NCI-H446 treated with DMSO at 0.1 percent for 48 hours (cell line): ENCODE measurements at places on chromosomes 11 and 22.
A peak's percentile ranks its signal among the peaks of the same experiment; 100 is the strongest.

DNA sequence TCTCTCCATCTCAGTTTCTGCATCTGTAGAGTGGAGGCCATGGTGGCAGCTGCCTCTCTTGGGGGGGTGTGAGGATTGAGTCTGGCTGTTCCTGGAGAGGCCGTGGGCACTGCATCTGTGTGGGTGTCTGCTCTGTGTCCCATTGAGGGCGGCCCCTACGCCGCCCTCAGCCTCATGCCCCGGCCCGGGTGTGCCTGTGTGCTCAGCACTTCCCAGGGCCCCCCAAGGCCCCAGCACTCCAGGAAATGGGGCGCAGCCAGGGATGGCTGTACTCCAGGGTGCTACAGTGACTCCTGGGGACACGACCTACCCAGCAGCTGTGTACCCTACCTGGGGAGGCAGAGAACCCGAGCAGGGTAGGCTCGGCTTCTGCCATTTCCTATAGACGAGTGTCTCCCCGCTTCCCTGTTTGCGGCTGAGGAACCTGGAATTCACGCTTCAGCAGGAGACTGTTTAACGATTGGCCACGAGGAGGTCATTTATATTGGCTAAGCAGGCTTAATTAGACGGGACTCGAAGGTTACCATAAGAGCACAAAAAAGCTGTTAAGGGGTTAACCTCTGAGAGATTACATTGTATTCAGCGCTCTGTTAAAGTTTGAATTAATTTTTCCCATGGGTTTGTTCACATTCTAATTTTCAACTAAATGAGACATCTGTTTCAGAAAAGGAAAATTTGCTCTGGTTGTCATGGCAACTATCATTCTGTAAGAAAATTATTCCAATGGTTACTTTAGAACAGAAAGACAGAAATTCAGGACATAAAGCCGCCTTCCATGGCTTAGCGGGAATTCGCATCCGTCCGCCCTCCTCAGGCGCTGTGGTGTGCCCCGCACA, 76.4 kb downstream of the MPPED1 start:
- DNase-seq: no peak

DNA sequence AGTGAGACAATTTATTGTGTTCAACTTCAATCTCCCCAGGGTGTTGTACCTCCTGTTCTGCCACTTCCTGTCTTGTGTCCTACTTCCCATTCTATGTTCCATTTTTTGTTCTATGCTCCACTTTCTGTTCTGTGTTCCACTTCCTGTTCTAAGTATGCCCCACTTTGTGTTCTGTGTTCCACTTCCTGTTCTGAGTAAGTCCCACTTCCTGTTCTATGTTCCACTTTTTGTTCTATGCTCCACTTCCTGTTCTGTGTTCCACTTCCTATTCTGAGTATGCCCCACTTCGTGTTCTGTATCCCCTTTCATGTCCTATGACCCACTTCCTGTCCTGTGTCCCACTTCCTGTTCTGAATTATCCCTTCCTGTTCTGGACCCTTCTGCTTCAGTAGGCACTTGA, 732.7 kb downstream of the TBC1D22A start:
- no peak for DNase-seq

GRCh38 chr11:104796301-104796700, 102.0 kb downstream of the CASP12 start:
- DNase-seq: no peak

GRCh38 chr11:43573233-43573632, 107.3 kb upstream of the HSD17B12 start:
- DNase-seq: no peak

DNA sequence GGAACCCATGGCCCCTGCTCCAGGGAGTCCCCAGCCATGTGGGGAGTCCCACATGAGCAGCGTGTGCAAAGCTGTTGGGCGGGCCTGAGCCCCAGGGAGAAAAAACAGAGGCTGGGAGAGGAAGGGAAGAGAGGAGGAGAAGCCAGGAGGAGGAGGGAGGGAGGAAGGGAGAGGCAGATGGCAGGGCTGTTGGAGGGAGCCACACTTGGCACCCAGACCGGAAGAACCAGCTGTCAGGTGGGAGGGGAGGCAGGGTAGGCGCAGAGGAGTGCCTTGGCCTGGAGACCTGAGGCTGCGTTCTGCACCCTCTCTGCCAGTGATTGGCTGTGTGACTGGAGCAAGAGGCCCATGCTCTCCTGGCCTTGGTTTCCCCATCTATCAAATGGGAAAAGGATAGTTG, 6.7 kb downstream of the SYNGR1 start:
- DNase-seq: peak; percentile 77

DNA sequence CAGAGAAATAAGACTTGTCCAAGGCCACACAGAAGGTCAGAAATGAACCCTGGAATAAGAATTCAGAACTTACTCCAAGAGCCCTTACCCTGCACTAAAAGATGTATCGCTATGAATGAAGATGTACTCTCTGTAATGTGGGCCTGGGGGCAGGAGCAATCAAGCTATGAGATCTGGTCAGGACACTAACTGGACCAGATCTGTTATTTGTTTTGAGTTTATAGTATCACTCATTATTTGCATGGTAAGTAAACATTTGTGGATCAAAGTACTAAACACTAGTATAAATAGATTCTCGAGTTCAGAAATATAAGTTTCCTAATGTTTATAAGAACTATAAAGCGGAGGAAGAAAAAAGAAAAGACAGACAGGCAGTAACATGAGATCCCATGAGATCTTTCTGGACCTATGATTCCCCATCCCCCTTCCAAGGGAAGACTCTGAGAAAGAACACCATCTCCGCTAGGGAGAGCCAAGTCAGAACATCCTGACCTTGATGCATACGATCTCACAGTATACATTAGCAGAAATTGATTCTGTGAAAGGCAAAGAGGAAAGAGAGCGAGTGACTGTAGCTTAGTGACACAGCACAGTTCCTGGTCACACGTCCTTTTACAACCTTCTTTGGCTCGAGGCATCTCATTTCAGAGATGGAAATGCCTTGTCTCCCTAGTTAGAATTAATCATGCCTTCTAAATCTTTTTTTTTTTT, 71.2 kb downstream of the USP35 start:
- no peak for DNase-seq

DNA sequence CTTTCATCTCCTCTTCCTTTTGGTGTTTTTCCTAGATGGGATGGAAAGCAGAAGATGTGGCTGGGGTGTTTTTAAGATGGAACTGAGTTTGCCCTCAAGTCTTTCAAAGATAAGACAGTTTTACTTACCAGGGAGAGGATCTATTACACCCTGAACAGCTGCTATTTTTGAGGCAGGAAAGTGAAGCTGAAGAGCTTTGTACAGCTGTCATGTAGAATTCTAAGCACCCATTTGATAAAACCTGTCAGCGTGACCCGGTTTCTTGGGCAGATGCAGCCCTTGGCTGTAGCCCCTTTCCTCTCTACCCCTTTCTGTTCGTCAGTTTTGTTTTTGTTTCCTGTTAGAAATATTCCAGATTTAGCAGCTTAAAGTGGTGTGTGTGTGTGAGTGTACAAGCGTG, 35.2 kb downstream of the FAT3 start:
- no peak for DNase-seq

GRCh38 chr11:124717786-124718651, 21.7 kb upstream of the NRGN start:
- no peak for DNase-seq

DNA sequence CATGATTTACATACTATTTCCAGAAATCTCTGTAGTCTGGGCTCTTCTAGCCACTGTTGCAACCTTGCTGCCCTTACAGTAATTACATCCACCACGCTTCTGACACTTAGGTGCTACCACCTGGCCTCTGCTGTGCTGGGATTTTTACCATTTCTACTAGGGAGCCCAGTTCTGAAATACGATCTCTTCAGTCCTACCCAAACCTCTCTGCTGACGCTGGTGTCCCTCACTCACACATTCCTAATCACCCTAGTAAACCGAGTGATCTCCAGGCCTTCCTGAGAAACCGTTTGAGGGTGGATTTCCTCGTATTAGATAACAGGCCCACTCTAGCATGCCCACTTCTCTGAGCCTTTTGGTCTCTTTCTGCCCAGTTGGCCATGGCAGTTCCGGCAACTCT, 588.9 kb upstream of the CADM1 start:
- no peak for DNase-seq

DNA sequence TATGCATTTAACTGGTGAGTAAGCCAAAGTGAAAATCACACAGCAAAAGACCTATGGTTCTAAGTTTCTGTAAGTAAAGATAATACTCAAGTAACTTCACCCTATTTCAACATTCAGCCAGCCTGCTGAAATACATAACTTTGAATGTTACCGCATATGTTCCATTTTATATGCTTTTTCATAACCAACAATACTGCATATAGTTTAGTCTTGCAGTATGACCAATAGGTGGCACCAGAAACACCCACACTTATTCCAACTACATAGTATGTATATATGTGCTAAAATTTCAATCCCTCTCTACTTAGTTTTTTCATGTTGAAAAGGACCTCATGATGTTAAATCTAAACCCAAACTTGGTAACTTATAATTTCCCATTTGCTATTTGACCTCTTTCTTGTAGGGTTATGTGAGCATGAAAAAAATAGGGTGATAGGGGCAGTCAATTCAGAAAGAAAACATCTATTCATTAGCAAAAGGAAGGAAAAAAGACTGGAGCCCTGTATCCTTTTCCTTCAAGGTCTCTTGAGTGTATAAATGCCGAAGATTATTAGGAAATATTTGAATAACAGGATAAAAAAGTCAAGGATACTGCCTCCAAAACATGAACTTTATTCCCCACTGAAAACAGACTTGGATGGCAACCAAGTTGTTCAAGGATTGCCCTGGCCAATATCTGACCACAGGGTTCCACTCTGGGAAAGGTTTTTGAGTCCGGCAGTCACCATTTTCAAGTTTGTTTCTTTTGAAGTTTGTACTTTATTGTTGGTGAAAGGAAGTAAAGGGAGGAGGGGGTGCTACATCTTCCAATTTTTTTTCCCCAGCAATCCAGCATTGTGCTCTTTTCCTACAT, 23.8 kb upstream of the FZD4 start:
- peak; percentile 17 for DNase-seq

- DNase-seq: no peak
These were observed 34.3 kb upstream of the CELSR1 start for GRCh38 chr22:46571642-46572250.

DNA sequence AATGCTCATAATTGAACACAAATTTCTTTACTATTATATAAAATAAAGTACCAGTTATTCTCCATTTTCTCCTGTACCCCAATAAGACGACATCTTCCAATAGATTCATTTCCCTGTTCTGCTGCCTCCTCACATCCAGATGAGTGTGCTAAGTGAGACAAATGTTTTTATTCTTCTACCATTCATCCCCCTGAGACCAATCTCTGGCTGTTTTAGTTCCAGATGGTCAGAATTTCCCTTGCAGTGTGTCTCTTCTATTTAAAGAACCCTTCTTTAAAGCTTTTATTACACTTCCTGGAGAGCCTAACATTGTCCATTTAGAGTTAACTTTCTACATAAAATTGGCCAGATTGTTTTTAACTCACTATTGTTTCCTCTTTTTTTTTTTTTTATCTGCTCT, 41.2 kb upstream of the GLYATL1 start:
- no peak for DNase-seq

- no peak for DNase-seq
These were observed 199.1 kb downstream of the SWAP70 start for GRCh38 chr11:9862981-9863380.

GRCh38 chr11:75525433-75526191, at the start of gene GDPD5:
Gene GDPD5, minus strand, starts transcription at chr11:75525941. Its CDS starts 48,206 bp downstream, at chr11:75477735.
- peak; percentile 48 for DNase-seq

DNA sequence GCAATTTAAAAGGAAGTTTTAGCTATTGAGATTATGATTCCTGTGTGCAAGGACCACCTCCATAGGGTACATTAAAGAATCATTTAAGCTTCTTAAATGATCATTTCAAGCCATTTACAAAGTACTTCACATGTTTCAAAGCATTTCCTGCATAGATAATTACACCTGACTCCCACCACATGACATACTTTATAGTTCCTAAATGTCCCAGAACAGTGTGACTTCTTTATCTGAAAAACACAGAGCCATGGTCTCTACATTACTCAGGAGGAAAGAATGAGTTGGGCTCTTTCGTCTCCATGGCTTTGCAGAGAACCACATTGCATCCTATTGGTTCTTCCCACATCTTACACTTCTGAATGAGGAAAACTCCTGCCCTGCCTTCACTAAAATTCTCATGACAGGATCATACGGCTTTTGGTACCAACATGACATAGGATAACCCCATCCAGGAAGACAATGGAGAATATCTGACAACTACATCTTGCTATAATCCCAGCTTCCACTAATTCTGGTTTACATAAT, 88.6 kb downstream of the ETS1 start:
- DNase-seq: no peak

DNA sequence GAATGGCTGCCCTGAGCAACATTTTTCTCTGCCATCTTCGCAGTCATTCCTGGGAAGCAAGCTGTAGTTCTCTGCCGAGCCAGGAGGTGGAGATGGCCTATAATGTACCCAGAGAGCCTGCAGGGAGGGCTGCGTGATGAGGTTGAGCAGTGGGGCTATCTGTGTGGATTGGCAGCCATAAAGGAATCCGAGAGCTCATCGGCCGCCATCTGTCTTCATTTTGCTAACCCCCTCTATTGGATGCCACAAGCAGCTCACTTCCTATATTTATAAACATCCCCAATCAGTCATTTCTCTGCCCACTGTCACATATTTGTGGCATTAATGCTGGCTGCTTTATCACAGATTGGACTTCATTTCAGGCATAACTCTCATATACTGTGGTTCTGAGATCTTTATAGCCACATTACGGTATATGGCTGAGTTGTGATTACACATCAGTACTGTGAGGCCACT, 209.5 kb downstream of the NTM start:
- DNase-seq: peak; percentile 5

- no peak for DNase-seq
These were observed 34.7 kb downstream of the ALG9 start for GRCh38 chr11:111836721-111837120.

DNA sequence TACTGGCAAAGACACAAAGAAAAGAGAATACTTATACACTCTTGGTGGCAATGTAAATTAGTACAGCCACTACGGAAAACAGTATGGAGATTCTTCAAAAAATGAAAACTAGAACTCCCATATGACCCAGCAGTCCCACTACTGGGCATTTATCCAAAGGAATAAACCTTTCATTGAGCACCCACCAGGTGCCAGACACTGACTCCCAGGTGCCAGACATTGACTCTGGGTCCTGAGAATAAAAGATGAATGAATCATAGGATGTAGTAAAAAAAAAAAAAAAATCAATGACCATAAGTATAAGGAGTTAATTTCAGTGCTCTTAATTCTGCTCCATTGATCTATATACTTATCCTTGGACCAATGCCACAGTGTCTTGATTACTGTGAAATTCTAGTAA, 28.2 kb downstream of the HEPHL1 start:
- no peak for DNase-seq

- no peak for DNase-seq
These were observed 94.5 kb downstream of the CASP12 start for GRCh38 chr11:104803776-104804175.

GRCh38 chr22:37981282-37982011, 2.9 kb downstream of the SOX10 start:
- no peak for DNase-seq

- no peak for DNase-seq
These were observed 15.8 kb upstream of the MMP20 start for GRCh38 chr11:102640946-102641345.

- DNase-seq: no peak
These were observed 5.7 kb upstream of the SIDT2 start for GRCh38 chr11:117172724-117173421.
